ENCODE measurements at places on chromosomes 6 and 20.

GRCh38 chr6:44475779-44476434 is 88.4 kb downstream of the CDC5L start:
- peak; percentile 78 for DNase-seq

DNA sequence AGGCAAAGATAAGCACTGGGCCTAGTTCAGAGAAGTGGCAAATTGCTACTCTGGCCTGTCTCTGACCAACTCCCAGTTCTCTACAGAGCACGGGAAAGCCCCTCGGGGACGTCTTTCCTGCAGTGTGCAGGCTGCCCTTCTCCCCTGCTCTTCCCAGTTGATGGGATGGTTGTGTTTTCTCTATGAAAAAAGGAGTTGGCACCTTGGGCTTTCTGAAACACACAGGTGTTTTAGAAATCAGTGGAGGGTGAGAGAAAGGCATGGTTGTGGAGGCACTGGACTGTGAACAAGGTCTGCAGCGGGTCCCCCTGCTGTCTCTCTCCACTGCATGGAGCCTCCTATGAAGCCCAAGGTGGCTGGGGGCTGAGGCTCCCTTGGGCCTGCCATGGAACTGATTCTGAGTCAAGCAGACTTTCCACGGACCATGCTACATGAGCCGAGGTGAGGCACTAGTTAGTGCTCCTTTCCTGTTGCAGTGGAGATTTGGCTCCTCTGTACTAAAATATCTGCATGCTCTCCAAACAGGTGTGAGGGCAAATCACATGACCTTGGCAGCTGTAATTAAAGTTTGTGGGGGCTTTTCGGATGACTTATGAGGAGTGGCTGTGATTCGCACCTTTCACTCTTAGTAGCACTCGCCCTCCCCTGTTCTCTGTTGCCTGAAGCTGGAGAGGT is 16.3 kb downstream of the GTSF1L start:
- no peak for DNase-seq

- peak; percentile 56 for DNase-seq
These were observed at the start of gene MYL9 for GRCh38 chr20:36541227-36541767. TSS of gene MYL9 (plus strand) at chr20:36541519. CDS start at chr20:36544885, 3,366 bp downstream.

DNA sequence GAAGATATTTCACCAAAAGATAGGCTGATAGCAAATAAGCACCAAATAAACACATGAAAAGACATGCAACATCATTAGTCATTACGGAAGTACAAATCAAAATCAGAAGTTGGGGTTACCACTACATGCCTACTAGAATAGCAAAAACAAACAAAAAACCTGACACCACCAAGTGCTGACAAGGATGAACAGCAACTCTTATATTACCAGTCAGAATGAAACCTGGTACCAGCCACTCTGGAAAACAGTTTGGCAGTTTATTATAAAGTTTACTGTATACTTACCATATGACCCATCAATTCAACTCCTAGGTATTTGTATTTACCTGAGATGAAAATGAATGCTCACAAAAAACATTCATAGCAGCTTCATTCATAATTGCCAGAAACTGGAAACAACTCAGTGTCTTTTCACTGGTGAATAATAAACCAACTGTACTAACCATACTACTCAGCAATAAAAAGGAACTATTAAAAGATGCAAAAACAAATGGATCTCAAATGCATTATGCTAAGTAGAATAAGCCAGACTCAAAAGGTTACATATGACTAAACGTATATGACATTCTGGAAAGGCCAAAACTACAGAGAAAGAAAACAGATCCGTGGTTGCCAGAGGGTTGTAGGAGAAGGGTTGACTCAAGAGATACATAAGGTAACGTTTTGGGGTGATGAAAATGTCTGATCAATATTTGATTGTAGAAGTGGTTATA is 33.0 kb downstream of the NUP153 start:
- no peak for DNase-seq

- no peak for DNase-seq
These were observed 23.1 kb downstream of the MAN1A1 start for GRCh38 chr6:119326291-119327005.

- no peak for DNase-seq
These were observed 664.7 kb downstream of the RFPL4B start for GRCh38 chr6:113011801-113012200.

GRCh38 chr6:39841291-39841690 is 49.1 kb downstream of the DAAM2 start:
- DNase-seq: no peak

GRCh38 chr6:41757271-41757670 is 10.1 kb upstream of the PGC start:
- DNase-seq: no peak

GRCh38 chr6:44000164-44000842 is 126.9 kb downstream of the MRPL14 start:
- DNase-seq: peak; percentile 83

DNA sequence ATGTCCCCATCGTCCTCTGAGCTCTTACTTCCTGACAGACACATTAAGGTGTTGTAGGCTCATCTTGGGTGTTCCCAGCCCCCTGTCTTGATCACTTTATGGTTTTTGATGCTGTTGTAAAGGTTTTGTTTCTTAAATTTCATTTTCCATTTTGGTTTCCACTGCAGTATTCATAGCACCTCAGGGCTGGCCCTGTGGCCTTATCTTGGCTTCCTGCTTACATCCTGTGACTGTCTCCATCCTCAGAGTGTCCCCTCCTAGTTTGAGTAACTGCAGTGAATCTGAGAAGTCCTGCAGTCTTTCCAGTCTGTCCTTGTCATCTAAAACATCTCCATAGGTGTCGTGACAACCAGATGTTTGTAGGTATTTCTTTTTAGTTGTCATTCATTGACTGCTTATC is 50.9 kb downstream of the JARID2 start:
- DNase-seq: no peak

GRCh38 chr20:62309198-62309944 is 6.6 kb downstream of the ADRM1 start:
- no peak for DNase-seq

GRCh38 chr20:50138479-50139393 is 14.8 kb downstream of the PEDS1 start:
- peak; percentile 21 for DNase-seq

DNA sequence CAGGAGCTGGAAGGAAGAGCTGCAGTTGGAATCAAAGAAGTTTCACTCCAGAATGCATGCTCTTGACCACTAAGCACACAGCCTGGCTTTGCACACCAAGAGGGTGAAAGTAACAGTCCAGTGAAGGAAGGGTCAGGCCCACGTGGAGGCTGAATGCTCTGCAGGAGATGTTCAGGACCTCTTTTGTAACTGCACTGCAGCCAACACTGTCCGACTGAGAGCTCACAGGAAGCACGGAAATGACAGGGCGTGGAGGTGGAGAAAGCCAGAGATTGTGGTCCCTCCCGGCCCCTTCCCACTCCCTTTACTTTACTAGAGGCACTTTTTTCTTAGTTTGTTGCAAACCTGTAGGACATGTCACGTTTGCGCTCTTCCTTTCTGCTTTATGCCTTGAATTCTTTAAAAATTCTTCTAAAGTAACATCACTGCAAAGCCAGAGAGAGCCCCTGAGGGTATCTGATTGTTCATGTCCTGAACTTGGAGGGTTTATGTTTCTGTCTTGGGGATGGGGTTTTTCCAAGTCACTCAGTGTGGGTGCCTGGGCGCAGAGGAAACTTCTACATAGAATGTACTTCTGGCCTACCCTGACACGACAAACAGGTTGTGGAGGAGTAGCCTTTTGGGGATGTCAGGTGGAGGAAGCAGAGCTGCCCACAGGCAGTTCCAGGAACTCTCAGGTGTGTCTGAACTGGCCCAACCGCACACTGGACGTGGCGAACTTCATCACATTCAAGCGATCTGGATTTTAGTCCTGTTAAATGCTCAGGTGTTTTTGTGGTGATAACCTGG is 40.9 kb downstream of the JAG1 start:
- DNase-seq: no peak

DNA sequence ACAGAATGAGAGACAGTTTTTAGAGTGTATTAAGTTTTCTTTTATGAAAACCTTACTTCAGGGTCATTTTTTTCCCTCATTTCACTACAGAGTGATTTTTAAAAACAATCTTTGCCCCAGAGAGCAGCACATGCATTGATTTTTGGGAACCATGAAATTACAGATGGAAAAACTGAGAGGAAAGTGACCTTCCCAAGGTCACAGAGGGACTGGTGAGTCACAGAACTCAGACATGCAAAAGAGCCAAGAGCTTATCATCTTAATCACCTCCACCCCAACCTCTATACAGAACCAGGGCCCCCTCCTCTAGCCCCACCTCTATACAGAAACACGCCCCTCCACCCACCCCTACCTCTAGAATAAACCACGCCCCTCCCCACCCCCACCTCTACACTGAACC is 10.7 kb downstream of the PXMP4 start:
- no peak for DNase-seq
